Naive thymus-derived CD8-positive, alpha-beta T cell (primary cell): ENCODE measurements at places on chromosomes 7 and 10.

DNA sequence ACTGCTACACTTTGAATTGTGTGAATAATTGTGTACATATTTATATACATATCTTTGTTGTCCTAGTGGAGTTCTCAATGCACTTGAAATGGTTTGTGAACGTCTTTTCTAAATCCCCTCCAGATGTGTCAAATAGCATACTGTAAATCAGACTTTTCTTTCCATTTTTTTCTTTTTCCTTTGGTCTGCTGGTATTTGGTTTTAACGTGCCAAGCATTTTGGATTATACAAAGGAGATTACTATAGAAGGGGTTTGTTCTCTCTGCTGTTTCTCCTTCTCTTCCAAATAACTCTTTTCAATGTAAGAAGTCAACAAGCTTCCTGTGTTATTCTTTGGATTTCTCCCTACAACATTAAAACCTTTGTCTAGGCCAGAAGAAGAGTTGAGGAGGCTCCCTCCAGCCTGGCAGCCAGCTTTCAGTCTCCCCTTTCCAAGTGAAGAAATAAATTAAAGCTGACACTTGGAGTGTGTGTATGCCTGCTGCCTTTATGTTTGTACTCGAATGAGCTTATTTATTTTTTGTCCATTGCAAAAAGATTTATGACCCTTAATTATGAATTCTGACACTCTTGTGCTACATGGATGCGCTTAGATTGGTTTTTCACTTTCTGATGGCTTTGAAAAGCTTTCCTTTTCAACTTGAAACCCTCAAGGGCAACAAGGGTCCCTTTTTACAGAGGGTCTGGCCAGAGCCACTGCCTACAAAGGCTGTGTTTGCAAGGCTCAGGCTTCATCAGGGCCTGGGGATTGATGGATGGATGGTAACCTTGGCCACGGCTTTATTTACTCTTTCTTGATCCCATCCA is 107.8 kb downstream of the RAB18 start:
- H3K36me3 ChIP-seq, result no peaks in the 10 kb centered on the region
- H3K27ac ChIP-seq, result no peak overlapping the region
- no peak overlapping the region for H3K4me3 ChIP-seq
- no peak for DNase-seq
- peaks cover 7% of the 10 kb centered on the region for H3K4me1 ChIP-seq

GRCh38 chr7:142717453-142717852 is 31.8 kb upstream of the PRSS1 start:
- H3K36me3 ChIP-seq, result no peaks in the 10 kb centered on the region
- H3K27ac ChIP-seq, result no peak overlapping the region
- peak overlapping the region; percentile 61 for H3K4me3 ChIP-seq
- DNase-seq, result no peak
- peaks cover 67% of the 10 kb centered on the region for H3K4me1 ChIP-seq

- H3K4me1 ChIP-seq, result peaks cover 33% of the 10 kb centered on the region
- H3K4me3 ChIP-seq, result no peak overlapping the region
- DNase-seq, result no peak
- H3K36me3 ChIP-seq, result peaks cover 3% of the 10 kb centered on the region
- no peaks in the 10 kb centered on the region for H3K27me3 ChIP-seq
- peak overlapping the region; percentile 70 for H3K27ac ChIP-seq
Observed at GRCh38 chr10:110754375-110755105, 110.4 kb downstream of the RBM20 start.

DNA sequence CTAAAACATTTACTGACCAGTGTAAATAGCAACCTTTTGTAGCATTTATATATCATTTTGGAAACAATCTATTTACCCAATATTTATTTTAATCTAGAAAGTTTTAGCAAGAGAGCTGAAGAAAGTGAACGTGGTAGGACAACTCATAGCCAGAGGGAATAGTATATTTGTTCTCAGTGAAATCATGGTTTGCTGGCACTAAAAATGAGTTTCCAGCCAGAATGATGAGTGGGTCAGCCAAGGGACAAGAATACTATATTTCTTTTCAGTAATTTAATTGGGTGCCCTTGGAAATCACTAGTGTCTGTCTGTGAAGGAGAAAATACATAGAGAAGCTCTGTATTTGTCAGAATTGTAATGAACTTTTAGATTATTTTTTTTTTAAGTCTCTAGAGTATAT is 74.9 kb downstream of the MINPP1 start:
- no peaks in the 10 kb centered on the region for H3K36me3 ChIP-seq

DNA sequence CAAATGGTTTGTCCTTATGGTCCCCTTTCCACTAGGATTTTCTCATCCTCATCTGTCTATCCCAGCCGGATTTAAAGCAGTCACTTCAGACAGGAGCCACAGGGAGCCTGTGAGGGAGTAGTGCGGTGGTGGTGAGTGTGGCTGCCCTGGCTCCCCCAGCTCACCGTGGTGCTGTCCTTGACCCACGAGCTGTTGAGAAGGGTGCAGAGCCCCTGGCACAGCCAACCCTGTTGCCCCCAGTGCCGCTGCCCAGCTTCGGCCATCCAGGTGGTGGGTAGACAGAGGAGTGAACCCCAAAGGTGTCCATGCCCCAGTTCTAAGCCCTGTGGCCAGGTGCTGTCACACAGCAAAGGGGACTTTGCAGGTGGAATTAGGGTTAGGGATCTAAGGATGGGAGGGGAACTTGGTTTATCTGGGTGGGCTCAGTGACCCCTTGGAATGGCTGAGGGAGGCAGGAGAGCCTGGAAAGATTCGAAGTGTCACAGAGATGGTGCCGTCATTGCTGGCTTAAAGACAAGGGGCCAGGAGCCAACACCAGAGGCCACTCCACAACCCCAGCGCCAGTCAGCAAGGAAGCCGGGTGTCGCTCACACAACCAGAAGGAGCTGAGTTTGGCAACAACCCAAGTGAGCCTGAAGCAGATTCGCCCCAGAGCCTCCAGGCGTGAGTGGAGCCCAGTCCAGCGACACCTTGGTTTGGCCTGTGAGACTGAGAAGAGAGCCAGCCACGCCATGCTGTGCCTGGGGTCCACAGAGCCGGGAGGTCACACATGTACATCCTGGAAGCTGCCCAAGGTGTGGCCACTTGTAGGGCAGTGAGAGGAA is 142.4 kb downstream of the ADCY1 start:
- H3K36me3 ChIP-seq, result no peaks in the 10 kb centered on the region
- H3K4me1 ChIP-seq, result no peaks in the 10 kb centered on the region
- no peak overlapping the region for H3K4me3 ChIP-seq
- no peak overlapping the region for H3K27ac ChIP-seq

DNA sequence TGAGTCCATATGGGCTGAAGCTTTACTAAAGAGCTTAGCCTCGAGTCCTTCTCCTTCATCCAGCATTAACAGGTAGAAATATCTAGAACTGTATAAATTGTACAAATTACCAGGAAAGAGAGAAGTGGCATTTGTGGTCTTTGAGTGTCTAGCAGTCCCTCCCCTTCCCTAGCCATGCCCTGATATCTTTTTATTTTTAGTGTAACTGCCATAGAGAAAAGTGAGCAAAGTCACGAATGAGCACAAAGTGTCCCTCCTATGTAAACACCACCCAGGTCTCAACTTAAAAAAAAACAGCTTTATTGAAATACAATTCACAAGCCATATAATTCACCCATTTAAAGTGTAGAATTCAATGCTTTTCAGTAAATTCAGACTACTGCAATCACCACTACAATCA is 339.0 kb upstream of the ZMIZ1 start:
- no peaks in the 10 kb centered on the region for H3K36me3 ChIP-seq
- no peak for DNase-seq
- H3K4me3 ChIP-seq, result no peak overlapping the region
- peaks cover 13% of the 10 kb centered on the region for H3K27me3 ChIP-seq
- no peak overlapping the region for H3K27ac ChIP-seq

GRCh38 chr10:34200355-34200901 is 614.7 kb downstream of the PARD3 start:
- no peak overlapping the region for H3K27ac ChIP-seq
- no peak overlapping the region for H3K4me3 ChIP-seq
- H3K36me3 ChIP-seq, result no peaks in the 10 kb centered on the region
- peaks cover 4% of the 10 kb centered on the region for H3K4me1 ChIP-seq
- DNase-seq, result no peak
- peaks cover 10% of the 10 kb centered on the region for H3K27me3 ChIP-seq

GRCh38 chr7:38675494-38676106 is 44.4 kb upstream of the AMPH start:
- no peaks in the 10 kb centered on the region for H3K36me3 ChIP-seq
- peaks cover 14% of the 10 kb centered on the region for H3K4me1 ChIP-seq
- H3K27ac ChIP-seq, result no peak overlapping the region

GRCh38 chr10:101062232-101063049 is 652 bp downstream of the KAZALD1 start:
- peaks cover 35% of the 10 kb centered on the region for H3K4me1 ChIP-seq
- H3K27ac ChIP-seq, result no peak overlapping the region
- peak; percentile 27 for DNase-seq
- peaks cover 39% of the 10 kb centered on the region for H3K27me3 ChIP-seq
- H3K36me3 ChIP-seq, result no peaks in the 10 kb centered on the region

DNA sequence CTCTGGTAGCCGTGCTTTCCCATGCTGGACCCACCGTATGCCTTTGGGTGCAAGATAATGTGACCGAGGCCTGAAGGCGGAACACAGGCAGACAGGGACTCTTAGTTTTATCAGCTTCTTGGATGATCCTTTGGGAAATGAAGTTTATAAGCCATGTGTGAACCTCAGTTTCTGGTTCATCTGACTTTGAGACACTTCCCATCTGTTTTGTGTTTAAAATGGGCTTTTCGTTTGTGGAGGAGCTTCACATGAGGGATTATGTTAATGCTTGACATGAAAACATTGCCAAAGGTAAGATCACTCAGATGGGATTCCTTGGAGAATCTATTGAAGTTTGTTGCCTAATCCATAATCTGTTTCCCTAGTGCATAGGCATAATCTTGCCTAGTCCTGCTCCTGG is 249.8 kb upstream of the LYZL1 start:
- H3K36me3 ChIP-seq, result no peaks in the 10 kb centered on the region
- no peak overlapping the region for H3K4me3 ChIP-seq
- no peaks in the 10 kb centered on the region for H3K4me1 ChIP-seq
- no peak for DNase-seq
- no peak overlapping the region for H3K27ac ChIP-seq

DNA sequence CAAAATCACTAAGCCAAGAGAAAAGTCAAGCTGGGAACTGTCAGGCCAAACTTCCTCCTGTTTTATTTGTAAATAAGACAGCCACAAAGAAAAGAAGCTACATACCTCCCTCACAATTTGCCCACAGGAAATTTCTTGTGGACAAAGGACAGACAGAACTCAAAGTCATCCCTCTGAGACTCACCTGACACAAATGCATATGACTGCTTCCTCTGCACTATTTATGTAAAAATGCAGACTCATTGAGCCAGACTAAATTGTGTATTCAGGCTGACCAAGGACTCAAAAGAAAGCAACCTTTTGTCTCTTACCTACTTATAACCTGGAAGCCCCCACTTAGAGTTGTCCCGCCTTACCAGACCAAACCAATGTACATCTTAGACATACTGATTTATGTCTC is 11.8 kb downstream of the TOMM7 start:
- peaks cover 13% of the 10 kb centered on the region for H3K4me1 ChIP-seq
- DNase-seq, result no peak
- H3K27ac ChIP-seq, result peak overlapping the region; percentile 58
- H3K4me3 ChIP-seq, result no peak overlapping the region

GRCh38 chr7:136116186-136116585 is 139.0 kb upstream of the MTPN start:
- H3K27me3 ChIP-seq, result no peaks in the 10 kb centered on the region
- no peak for DNase-seq
- no peak overlapping the region for H3K27ac ChIP-seq
- peaks cover 4% of the 10 kb centered on the region for H3K36me3 ChIP-seq
- H3K4me3 ChIP-seq, result no peak overlapping the region

GRCh38 chr10:89371079-89371478 is 6.8 kb upstream of the IFIT1B start:
- no peak overlapping the region for H3K4me3 ChIP-seq
- H3K36me3 ChIP-seq, result no peaks in the 10 kb centered on the region
- H3K27ac ChIP-seq, result no peak overlapping the region
- H3K4me1 ChIP-seq, result peaks cover 24% of the 10 kb centered on the region
- peaks cover 7% of the 10 kb centered on the region for H3K27me3 ChIP-seq

GRCh38 chr7:85306115-85306514 is 119.3 kb upstream of the SEMA3D start:
- H3K27me3 ChIP-seq, result no peaks in the 10 kb centered on the region
- DNase-seq, result no peak

- H3K27me3 ChIP-seq, result peaks cover 7% of the 10 kb centered on the region
- DNase-seq, result no peak
- no peak overlapping the region for H3K27ac ChIP-seq
- H3K36me3 ChIP-seq, result no peaks in the 10 kb centered on the region
- no peaks in the 10 kb centered on the region for H3K4me1 ChIP-seq
Observed at GRCh38 chr10:126101736-126102135, 205.4 kb downstream of the FANK1 start.

GRCh38 chr7:23394488-23395171 is 75.7 kb downstream of the IGF2BP3 start:
- no peaks in the 10 kb centered on the region for H3K27me3 ChIP-seq
- H3K4me1 ChIP-seq, result no peaks in the 10 kb centered on the region
- no peak for DNase-seq
- no peaks in the 10 kb centered on the region for H3K36me3 ChIP-seq

GRCh38 chr7:133310232-133310862 is 57.5 kb downstream of the EXOC4 start:
- no peak overlapping the region for H3K4me3 ChIP-seq
- no peak overlapping the region for H3K27ac ChIP-seq
- H3K27me3 ChIP-seq, result no peaks in the 10 kb centered on the region
- DNase-seq, result no peak

DNA sequence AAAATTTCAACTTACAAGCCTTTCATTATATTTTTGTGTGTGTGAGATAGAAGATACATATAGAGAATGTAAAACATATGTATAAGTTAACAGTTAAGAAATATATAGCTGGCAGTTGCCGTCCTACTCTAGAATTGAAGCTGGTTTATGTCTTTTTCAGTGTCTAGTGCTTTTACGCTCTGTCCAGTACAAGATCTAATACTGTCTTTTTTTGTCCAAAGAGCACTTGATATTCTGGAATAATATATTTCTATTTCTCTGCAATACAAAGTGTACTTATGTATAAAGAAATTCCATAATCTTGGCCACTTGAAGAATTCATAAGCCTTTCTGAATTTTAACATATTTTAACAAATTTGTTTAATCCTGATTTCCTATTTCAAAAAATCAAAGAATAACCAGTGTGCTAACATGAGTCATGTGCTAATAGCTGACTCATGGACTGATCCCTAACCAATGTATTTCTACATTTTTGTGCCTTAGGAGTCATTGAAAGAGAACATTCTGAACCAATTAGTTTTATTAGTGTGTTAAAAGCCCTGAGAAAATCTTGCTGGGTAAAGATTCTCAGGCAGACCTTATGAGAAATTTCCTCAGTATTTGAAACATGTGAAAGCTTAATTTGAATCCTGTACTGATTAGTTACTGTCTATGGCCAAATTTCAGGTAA is 73.2 kb upstream of the CCAR1 start:
- no peaks in the 10 kb centered on the region for H3K27me3 ChIP-seq
- peaks cover 30% of the 10 kb centered on the region for H3K36me3 ChIP-seq
- no peak overlapping the region for H3K27ac ChIP-seq
- H3K4me3 ChIP-seq, result no peak overlapping the region

GRCh38 chr7:100221231-100221718 is 1.5 kb downstream of the PVRIG start:
- DNase-seq, result peak; percentile 83
- H3K36me3 ChIP-seq, result peaks cover 5% of the 10 kb centered on the region
- no peaks in the 10 kb centered on the region for H3K27me3 ChIP-seq
- peak overlapping the region; percentile 98 for H3K4me3 ChIP-seq
